ENCODE measurements at places on chromosomes 3 and 15.

DNA sequence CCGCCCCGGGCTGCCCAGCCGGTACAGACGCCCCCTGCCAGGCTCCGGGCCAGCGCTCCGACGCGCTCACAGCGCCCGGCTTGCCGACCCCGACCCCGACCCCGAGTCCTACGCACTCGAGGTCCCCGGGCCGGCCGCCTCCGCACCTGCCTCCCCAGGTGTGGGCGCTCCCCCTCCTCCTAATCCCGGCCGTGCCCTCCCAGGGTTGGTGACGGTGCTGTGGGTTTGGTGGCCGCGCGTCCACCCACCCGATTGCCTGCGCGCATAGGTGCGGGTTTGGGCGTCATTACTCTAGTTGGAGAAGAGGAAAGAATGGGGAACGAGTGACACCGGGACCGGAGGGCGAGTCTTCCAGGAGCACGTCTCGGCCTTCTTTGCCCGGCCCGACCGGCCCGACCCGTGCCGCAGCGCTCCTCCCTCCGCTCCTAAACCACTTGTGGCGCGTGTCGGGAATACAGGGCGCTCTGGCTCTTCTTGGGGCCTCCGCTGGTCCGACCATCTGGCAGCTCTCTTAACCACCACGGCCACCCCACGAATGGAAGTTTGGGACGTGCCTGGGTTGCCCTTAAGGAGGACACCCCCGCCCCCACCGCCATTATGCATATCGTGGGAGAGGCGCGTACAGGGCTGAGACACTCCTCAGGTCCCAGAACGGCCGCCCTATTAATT is 810 bp upstream of the THRB start:
- DNase-seq: peak; percentile 62

DNA sequence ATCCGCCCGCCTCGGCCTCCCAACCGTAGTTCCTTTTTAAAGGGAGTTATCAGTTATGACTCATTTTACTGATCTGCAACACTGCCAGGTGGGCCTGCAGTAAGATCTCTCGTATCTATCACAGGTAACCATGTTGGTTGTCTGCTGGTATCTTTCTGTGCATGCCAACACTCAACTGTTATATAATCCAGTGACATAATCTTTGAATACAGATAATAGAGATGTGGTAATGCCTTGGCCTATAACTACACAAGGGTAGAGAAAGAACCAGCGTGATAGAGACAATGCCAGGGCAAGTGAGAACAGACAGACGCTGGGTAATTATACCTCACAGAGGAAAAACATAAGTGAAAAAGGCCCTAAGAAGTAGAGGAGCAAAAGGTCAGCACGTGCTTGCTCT is 11.0 kb upstream of the ARPP19 start:
- DNase-seq: no peak

GRCh38 chr3:53555068-53555588 is 60.7 kb downstream of the CACNA1D start:
- DNase-seq: no peak

- no peak for DNase-seq
Observed at GRCh38 chr3:4996771-4997291, 17.6 kb downstream of the BHLHE40 start.

DNA sequence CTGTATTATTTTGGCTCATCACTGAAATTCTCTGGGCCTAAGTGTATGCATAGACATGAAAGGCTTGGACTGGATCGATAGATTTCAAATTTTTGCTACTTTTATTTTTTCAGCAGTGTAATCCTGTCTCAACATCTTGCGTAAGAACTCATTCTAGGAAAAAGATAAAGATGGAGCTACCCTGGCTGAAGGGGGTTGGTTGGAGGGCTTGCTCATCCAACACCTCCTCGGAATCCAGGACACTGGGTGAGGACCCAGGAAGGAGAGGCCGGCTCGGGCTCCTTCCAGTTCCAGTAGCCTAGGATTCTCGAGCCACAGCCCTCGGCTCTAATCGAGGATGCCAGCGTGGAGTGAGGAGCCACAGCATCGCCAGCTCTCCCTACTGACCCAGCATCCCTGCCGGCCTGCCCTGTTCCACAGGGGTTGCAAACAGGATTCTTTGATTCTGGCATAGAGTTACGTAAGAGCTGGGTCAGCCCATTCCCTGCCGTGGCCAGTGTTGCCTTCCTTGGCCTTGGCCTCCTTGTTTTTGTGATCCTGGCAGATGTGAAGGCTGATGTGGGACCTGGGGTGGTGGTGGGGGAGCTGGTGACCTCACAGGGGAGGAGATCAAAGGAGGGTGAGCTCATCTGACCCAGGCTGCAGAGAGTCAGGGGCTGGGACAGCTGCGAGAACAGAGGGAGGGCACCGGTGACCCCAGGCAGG is 149.5 kb downstream of the ALDH1A2 start:
- DNase-seq: no peak

Measured in right lung (tissue), 10 donors.